ENCODE measurements at places on chromosomes 12 and 14. TPM values are rescaled to one million over a fixed set of nuclear protein-coding genes. Genes with fewer than 3 reads are reported as not detected.

DNA sequence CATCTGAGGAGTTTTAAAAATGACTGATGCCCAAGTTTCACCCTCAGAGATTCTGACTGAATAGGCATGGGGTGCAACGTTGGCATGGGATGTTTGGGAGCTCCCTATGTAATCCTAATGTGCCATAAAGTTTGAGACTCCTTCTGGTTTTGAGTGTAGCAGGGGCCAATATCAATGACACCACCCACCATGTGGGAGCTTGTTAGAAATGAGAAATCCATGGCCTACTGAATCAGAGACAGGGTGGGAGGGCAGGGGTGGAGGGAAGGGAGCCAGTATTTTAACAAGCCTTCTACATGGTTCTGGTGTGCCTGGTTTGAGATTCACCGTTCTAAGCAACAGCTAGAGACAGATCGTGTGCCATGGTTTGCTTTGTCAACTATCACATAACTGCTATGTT is 46.1 kb downstream of the VCPKMT start:
- no peak for DNase-seq

DNA sequence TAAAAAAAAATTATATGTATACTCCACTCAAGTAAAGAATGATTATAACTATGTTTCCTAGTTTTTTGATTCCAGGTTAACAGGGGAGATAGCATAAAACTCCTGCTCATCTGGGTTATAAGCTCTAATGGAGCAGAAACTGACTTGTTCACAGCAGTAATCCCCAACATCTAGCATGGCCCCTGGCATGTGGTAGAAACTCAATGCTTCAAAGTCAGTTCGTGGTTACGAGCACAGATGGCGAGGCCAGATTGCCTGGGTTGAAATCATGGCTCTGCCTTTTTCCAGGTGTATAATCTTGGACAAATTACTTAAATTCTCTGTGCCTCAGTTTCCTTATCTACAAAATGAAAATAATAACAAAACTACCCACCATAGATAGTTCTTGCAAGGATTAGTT is 183.8 kb downstream of the TTC7B start:
- no peak for DNase-seq

GRCh38 chr14:56217380-56218045 is 99.3 kb downstream of the PELI2 start:
- DNase-seq, result no peak

- no peak for DNase-seq
Observed at GRCh38 chr12:43336962-43337555, 214.9 kb downstream of the ADAMTS20 start.

The OASL gene
- 21.1 TPM for total RNA-seq

The OR6C1 gene
- not detected for total RNA-seq

The TRIAP1 gene
- 23.9 TPM for total RNA-seq

The EFS gene
- total RNA-seq, result not detected

The TMEM30B gene
- 0.10 TPM for total RNA-seq

All from Panc1 (cell line).